ENCODE measurements at places on chromosomes 2 and 18.

DNA sequence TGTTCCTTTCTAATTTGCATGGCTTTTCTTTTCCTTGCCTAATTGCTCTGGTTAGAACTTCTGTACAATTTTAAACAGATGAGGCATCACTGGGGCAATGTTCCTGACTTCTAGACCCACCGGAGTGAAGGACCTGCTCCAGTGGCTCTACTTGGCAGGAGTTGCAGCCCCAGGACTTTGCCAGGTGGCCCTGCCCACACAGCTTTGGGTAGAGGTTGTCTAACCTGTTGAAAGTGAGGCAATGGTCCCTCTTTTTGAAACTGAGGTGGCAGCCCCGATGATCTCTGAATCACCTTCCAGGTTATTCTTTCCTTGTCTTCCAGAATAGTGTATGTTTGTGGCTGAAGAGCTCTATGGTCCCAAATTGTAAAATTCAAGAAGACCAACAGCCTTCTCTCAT, 29.9 kb upstream of the ZNF512 start:
- no peak for DNase-seq

DNA sequence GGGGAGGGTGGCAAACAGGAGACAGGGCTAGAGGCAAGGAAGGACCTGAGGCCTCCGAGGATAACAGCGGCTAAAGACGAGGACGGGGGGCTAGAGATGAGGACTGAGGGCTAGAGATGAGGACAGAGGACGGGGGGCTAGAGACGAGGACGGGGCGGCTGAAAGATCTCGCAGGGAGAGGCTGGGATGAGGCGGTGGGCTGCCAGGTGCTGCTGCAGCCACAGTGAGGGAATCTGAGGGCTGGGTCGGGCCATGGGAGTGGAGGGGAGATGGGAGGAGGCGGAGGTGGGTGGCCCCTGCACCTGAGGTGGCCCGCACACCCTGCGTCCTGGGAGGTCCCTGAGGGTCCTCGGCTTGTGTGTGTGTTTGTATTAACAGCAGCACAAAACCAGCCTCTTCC, 350.2 kb upstream of the SALL3 start:
- peak; percentile 23 for DNase-seq

DNA sequence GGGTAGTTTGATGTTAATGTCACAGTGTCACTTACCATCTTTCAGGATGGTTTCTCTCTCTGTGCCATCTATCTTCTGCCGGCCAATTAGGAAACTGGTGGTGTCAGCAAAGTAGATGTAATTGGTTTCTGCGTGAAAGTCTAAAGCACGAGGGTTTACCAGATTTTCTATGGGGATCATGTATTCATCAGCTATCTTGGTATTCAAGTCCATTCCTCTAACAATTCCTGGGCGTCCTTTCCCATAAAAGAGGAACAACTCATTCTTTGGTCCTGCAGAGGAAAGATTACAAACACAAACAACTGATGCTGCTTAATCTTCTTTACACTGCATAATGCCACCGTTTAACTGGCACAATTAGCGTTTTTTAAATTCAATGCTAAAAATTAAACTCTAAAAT, 1081.9 kb downstream of the LRP1B start:
- DNase-seq = no peak

DNA sequence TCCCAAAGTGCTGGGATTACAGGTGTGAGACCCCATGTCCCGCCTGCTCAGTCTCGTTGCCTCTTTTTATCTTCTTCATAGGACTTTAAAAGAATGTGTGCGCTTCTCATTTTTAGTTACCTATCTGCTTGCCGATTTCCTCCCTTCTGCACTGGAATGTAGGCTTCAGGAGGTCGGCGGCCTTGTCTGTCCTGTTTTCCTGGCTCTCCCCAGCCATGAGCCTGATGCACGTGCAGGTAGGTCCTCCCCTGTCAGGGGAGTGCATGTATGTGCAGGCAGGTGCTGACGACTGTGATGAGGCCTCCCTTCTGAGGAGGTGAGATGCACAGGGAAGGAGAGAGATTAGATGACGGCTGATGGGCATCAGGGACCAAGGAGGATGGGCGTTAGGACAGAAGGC, 13.6 kb upstream of the ATP6V1C2 start:
- DNase-seq = no peak

DNA sequence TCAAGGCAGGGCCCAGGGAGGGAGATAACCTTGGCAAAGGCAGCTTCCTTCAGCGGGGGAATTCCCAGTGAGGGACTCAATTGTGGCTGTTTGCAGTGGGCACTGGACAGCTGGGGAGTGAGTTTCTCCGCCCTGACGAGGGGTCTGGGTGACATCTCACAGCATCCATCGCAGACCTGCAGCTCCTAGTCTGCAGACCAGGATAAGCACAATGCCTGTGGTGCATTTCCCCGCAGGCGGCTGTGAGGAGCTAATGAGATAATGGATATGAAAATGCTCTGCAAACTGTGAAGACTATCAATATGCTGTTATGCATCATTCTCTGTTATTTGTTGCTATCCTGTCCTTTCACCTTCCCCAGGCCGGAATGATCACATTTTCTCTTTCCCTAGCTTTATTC, 30.0 kb upstream of the CYP1B1 start:
- DNase-seq = no peak

GRCh38 chr18:12721495-12722275, 18.8 kb downstream of the PSMG2 start:
- DNase-seq = no peak
